Motor neuron (in vitro differentiated cells): ENCODE measurements at places on chromosomes 2 and 18.

GRCh38 chr18:52567360-52567759 lies 227.4 kb downstream of the DCC start:
- ATAC-seq, result no peak

DNA sequence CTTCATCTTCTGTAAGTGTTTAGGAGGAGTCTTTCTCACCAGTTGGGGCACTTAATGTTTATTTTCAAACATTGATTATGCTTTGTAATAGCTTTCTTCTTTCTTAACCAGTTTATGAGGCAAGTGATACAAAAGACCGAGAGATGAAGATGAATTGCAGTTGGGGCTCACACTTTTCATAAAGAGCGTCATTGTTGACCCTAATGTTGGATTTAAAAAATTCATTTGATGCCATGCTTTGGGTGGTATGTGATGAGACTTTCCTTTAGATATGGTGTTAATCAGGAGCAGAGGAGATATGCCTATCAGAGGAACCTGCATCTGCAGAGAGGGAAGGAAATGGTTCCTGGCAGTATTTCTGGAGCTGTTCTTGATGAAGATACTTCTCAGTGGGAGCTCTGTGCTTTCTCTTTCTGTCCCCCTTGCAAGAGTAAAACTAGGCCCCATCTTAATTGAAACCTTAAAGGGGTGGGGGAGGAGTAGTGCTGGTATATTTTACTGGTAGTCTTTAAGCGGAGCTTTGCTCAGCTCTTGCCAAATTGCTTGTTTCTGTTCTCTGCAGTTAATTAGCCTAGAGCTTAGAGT lies 2.3 kb downstream of the EML4 start:
- no peak for ATAC-seq

DNA sequence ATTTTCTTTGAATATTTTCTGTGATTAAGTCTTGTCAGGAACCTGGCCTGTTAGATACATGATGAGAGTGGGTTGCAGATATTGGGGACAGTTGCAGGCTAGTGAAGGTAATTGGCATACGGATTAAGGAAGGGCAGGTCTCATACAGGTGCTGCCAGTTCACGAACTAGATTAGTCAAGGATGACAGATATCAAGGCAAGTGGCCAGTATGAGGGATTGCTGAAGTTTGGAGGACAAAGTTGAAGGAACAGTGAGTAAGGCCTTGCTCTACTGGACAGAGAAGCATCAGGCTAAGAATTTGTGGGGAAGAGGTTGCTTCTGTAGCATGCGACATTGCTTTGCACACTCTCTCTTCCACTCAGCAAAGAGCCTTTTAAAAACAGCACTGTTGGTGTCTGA lies 12.8 kb upstream of the NCOA1 start:
- no peak for ATAC-seq

DNA sequence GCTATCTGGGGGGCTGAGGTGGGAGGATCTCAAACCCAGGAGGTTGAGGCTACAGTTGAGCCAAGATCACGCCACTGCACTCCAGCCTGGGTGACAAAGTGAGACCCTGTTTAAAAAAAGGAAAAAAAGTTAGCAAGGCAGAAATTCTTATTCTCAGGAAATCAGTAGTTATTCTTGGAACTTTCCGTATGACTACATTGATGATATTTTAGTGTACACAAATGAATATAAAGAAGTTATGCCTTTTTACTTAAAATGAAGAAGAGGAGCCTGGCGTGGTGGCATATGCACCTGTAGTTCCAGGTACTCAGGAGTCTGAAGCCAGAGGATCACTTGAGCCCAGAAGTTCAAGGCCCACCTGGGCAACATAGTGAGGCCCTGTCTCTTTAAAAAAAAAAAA lies 7.4 kb downstream of the SPDYA start:
- ATAC-seq, result no peak

DNA sequence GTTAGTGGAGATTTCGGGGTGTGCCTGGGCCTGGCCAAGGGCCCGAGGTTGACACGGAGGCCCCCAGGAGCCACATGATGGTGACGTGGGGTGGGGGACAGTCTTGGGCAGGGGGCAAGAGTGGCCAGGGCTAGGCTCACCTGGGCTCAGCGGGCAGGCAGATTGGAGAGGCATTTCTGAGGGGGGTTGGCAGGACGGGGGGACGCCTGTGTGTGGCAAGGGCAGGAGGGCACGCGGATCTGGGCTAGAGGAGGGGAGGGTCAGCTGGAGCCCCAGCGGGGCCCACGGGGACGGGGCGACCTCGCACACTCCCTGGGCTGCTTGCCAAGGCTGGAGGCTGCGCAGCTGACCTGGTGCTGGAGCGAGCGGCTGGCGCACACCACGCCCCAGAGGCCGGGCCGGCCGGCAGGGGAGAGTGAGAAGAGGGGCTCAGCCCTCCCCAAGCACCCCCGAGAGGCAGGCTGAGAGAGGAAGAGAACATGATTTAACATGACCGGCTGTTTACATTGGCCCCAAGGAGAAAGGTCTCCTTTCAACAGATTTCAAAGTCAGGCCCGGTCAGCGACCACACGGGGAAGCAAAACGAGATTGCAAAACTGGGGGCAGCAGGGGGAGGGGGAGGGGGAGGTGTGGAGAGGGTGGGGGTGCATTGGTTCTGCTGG lies 38.0 kb upstream of the SNED1 start:
- peak; percentile 81 for ATAC-seq

- ATAC-seq, result no peak
Measured at GRCh38 chr2:176781570-176782217, 430.9 kb upstream of the HNRNPA3 start.

- ATAC-seq, result no peak
Measured at GRCh38 chr18:50069422-50069821, 125.5 kb downstream of the MYO5B start.

DNA sequence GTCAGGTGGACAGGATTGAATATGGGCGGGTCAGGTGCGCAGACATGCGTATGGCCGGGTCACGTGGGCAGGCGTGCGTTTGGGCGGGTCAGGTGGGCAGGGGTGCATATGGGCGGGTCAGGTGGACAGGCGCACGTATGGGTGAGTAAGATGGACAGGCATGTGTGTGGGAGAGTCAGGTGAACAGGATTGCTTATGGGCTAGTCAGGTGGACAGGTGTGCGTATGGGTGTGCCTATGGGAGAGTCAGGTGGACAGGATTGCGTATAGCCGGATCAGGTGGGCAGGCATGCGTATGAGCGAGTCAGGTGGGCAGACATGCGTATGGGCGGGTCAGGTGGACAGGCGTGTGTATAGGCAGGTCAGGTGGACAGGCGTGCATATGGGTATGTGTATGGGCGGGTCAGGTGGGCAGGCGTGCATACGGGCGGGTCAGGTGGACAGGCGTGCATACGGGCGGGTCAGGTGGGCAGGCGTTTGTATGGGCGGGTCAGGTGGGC lies 30.3 kb upstream of the KLF11 start:
- ATAC-seq, result peak; percentile 8

GRCh38 chr2:241111440-241111805 lies 9.3 kb upstream of the MTERF4 start:
- ATAC-seq, result no peak

DNA sequence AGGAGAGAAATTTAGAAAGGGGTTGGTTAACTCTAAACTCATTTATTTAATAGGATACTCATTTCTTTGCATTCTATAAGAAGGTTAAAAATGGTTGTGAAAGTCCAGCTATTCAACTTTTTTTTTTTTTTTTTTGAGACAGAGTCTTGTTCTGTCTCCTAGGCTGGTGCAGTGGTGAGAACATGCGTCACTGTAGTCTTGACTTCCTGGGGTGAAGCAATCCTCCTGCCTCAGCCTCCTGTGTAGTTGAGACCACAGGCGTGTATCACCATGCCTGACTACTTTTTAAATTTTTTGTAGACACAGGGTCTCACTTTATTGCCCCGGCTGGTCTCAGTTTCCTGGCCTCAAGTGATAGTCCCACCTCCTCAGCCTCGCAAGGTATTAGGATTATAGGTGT lies 11.9 kb downstream of the ELP2 start:
- no peak for ATAC-seq

DNA sequence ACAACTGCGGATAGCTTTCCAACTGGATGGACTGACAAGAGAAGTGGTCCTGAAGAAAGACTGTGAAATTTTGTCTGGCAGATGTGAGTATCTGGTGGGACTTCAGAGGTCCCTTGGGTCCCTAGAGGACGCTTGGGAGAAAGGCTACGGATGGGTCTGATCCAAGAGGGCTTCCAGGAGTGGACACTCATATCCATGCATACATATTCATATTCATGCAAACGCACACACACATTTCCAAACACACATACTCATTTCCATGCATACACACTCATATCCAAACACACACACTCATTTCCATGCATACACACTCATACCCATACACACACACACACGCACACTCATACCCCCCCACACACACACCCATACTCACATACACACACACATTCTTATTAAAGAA lies 200.2 kb upstream of the DDX18 start:
- no peak for ATAC-seq
